ENCODE measurements at places on chromosomes 6 and 20.

GRCh38 chr6:79238919-79239318, 4.4 kb upstream of the HMGN3 start:
- no peak for DNase-seq

GRCh38 chr6:2102316-2102883, 143.0 kb downstream of the GMDS start:
- no peak for DNase-seq

DNA sequence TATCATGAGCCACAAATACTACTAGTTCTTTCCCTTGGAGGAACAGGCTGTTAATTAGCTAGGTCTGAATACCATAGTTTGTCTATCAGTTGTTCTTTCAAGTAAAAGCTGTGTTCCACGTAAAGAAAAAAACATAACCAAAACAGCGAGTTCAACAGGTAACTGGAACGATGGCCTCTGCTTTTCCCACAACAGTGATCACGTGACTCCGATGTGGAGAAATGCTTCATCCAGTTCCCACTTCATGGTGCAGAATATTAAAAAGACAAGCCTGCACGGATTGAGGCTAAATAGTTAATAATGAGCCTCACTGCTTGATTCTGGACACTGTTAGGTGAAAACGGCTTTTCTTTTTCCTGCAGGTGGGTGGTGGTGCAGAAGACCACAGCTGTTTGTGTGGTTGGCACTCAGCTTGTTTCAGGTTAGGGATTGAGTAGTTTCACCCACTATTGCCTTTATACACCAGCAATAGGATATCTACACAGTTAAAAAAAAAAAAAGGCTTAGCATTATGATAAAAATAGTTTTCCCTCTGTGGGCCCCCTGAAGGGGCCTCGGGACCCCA, 88.1 kb downstream of the DACT2 start:
- no peak for DNase-seq

DNA sequence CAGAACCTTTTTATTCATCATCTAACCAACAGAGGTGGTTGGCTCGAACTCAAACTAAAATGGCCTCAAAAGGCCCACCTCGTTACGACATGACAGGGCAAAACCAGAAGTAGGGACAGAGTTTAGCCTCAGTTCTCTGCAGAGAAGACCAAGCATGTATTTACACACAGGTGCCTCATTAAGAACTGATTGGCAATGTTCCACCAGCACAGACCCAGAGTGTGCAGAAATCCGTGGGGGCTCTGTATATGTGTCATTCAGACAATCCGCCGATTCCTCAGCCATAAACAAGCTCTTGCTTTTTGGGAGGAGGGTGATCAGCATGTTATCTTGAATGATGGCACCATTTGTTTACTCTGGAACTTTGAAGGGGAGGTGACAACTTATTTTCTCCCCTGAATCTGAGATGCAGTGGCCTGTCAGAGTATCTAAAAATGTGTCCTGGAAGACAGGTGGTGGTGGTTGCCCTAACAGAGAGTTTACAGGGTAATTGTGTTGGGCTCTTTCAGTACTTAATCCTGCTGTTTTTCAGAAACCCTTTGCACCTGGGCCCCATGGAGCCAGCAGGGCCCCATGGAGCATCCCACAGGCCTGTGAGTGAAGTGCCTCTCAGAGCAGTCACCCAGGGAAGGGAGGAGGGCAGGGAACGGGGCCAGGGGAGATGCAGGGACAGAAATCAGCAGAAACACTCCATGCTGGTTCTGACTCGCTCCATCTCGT, 29.1 kb upstream of the C20orf203 start:
- DNase-seq, result no peak

- DNase-seq, result no peak
Measured at GRCh38 chr20:57091748-57092111, 174.7 kb downstream of the BMP7 start.

- DNase-seq, result no peak
Measured at GRCh38 chr6:3759646-3760232, 8.2 kb upstream of the PXDC1 start.

- DNase-seq, result no peak
Measured at GRCh38 chr6:45681860-45682511, 304.3 kb upstream of the SUPT3H start.

- no peak for DNase-seq
Measured at GRCh38 chr20:32443386-32443974, 85.3 kb downstream of the ASXL1 start.

- DNase-seq, result no peak
Measured at GRCh38 chr20:17520583-17520982, 10.6 kb downstream of the BFSP1 start.

- no peak for DNase-seq
Measured at GRCh38 chr6:44920952-44921491, 407.1 kb upstream of the RUNX2 start.

DNA sequence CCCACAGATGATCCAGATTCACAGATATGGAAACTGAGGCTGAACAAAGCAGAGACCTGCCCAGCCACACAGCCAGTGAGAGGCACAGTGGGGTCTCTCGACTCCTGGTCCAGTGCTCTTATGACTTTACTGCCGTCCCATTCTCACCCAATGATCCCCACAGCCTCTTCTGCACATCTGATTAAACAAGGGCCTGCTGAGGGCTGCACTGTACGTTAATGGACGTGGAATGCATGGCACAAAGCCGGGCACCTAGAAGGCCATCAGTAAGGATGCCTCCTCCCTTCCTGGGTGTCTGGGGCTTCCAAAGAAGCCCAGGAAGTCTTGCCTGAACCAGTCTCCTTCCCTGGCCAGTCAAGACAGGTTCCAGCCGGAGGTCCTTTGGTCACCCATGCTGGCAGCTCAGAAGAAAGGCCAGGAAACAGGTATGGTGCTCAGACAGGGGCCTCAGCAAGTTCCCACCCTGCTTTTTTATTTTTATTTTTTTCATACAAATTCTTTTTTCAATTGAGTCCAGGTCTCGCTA, 3.8 kb downstream of the TFEB start:
- DNase-seq, result no peak

- DNase-seq, result no peak
Measured at GRCh38 chr6:15881150-15881549, 218.3 kb upstream of the DTNBP1 start.

DNA sequence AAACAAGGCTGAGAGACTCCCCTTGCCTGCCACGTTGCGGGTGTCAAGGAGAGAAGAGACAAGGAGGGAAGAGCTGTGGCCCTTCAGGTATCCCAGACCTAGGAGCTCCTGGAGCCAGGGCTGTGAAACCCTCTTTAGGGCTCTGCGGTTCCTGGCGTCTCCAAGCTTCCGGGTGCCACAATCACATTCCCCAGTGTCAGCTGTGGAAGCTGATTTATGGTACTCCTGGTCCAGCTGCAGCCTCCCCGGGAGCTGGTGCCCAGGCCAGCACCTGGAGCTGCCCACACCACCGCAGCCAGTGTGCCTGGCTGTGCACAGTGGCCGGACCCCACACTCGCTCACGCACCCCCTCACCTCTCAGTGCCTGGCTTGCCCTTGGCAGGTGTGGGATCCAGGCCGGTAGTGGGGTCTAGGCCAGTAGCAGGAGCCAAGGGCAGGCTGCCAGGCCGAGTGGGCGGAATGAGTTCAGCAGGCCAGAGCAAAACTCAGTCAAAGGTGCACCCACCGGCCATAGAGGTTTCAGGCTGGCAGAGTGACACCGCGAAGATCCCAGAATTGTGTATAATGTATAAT, 58.9 kb upstream of the L3MBTL3 start:
- DNase-seq, result no peak

DNA sequence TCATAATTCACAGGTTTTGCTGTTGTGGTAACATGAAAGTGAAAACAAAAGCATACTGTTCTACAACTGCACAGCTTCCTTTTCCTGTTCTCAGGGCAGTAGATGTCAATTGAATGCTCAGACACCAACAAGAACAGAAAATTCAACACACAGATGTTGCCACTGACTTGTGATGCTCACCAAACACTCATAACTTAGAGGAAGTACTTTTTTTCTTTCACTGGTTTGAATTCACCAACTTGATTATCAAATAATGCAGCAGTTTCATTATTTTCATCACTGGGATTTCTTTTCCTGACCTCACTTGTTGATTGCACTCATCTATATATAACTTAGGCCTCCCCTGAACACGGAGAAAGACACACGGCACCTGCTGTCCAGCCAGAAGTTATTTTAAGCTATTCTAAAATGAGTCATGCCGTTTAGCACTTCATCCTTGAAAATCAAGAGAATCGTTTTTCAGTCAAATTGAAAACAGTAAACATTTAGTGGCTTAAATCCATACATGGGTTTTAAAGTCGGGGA, 949 bp downstream of the TXLNB start:
- no peak for DNase-seq

DNA sequence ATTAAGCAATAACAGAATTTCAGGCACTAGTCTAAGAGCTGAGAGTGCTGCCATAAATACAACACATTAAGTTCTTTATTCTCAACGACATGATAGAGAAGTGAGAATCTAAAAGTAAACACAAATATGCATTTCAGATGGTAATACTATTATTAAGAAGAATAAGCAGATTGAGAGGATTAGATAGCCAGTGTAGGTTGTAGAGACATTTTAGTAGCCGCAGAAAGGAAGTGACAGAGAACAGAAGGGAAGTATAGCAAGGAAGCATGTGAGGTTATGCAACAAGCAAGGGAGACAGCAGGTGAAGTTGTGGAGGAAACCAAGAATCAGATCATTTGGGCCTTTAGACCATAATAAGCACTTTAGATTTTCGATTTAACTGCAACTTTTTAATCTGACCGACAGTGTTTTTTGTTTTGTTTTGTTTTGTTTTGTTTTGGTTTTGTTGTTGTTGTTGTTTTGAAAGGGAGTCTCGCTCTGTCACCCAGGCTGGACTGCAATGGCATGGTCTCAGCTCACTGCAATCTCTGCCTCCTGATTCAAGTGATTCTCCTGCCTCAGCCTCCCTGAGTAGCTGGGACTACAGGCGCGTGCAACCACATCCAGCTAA, 737.0 kb upstream of the ADGRB3 start:
- DNase-seq, result no peak

DNA sequence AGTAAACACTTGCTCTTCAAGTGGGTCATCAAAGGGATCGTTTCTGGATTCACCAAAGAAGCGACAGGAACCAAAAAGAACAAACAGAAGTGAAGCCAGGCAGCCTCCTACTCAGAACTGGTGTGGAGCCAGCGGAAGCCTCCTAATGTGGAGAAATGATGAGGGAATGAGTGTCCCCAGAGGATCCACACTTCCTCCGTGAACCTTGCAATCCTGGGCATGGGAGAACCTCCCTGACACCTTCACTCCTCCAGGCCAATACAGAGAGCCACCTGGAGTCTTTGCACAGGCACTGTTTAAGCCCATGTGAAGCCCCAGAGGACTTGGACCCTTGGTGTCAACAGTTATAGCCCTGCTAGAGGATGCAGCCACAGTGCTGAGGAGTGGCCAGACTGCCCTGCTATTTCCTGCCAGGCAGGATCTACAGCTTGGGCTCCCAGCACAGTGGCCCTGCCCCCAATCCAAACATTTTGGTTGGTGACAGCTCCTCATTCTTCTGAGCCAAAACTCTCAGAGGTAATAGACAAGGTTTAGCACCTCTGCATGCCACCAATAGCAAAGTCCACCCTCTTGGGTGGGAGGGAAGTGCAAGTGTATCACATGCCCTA, 23.2 kb upstream of the SERINC1 start:
- DNase-seq, result no peak

DNA sequence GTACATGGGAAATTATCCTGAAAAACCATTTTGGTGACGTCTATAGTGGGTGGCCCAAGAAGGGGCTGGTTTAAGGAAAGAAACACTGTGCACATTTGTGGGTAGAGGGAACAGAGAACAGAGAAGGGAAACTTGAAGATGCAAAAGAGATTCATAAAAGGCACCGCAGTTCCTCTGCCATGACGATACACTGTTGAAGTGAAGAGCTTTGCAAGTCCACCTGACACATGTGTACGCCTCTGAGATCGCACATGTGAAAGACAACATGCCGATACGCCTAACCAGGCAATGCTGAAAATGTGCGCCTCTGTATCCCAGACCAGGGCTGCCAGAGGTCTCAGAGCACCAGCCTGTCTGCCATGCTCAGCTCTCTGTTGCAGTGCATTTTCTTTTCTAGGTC, 180.9 kb downstream of the KIF16B start:
- no peak for DNase-seq

DNA sequence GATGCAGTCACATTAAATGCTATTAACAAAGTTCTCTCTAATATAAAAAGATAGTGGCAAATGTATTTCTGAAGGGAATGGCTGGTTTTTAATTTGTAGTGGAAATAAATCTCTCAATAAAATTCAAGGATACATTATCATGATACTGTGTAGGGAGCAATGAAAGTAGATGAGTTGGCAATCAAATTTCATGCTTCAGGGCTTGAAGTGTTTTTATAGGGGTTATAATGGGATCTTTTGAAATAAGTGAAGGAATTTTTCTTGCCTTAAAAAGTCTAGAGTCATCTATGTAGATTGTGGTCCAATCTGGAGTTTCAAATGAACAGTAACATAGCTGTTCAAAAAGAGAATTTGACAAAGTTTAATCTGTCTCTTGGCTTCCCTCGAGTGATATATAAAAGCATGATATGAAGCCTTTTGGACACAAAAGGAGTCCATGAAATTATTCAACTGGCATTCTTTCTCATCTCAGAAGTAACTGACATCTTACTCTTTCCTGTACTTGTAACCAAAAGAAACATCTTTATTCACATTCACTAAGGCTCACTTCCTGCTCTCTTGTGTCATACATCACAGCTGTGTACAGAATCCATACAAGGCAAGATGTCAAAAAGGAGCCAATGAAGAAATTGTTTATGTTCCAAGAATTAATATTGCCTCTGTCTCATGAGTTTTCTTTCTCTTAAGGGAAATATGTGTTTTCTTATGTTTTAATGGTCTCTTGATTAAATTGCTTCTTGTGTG, 591.0 kb upstream of the GJE1 start:
- no peak for DNase-seq

DNA sequence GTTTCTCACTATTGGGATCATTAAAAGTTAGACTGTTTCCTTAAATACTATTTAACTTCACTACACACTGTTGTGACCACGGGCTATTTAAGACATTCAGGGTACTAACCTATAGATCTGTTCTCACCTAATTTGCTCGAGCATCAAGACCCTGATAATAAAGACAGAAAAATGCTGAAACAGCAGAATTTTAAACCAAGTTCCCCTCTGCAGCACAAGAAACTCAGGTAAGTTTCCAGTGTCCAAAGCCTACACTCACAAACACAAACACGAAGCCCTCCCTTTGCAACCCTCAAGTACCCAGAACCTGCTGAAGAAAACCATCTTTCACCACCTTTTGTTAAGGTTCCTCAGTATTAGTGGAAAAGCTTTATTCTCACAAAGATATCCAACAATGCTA, 4.0 kb downstream of the SNX5 start:
- DNase-seq, result no peak

Data from stimulated activated CD8-positive, alpha-beta memory T cell treated with anti-CD3 and anti-CD28 coated beads, Interleukin-4, amount 100 ng/mL, for 1 hour (primary cell).